ENCODE measurements at places on chromosomes 12 and 14.
A peak's percentile ranks its signal among the peaks of the same experiment; 100 is the strongest.

GRCh38 chr12:116931665-116932064, 20.9 kb downstream of the FBXW8 start:
- DNase-seq, result no peak

DNA sequence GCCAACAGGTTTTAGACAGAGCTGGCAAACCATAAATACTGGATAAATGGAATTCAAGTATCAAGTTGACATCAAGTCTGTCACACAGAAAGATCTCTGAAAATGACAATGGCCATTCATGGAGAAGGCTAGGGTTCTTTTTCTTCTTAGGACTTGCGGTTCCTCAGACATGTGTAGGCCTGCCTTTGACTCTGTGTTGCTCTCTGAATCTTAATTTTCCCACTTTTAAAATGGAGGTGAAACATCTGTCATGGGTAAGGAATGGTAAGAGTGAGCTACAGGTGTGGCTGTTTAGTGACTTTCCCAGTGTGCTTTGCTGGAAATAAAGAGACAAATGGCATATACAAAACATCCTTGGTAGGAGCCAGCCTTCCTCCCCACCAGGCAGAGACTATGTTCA, 79.2 kb downstream of the PTCSC3 start:
- no peak for DNase-seq

GRCh38 chr12:113422030-113422885, at the start of gene SDSL:
SDSL (plus strand) TSS chr12:113422380; CDS start chr12:113427983, 5,603 bp downstream.
- peak; percentile 75 for DNase-seq

GRCh38 chr12:131564845-131565244, 146.0 kb upstream of the SFSWAP start:
- no peak for DNase-seq

DNA sequence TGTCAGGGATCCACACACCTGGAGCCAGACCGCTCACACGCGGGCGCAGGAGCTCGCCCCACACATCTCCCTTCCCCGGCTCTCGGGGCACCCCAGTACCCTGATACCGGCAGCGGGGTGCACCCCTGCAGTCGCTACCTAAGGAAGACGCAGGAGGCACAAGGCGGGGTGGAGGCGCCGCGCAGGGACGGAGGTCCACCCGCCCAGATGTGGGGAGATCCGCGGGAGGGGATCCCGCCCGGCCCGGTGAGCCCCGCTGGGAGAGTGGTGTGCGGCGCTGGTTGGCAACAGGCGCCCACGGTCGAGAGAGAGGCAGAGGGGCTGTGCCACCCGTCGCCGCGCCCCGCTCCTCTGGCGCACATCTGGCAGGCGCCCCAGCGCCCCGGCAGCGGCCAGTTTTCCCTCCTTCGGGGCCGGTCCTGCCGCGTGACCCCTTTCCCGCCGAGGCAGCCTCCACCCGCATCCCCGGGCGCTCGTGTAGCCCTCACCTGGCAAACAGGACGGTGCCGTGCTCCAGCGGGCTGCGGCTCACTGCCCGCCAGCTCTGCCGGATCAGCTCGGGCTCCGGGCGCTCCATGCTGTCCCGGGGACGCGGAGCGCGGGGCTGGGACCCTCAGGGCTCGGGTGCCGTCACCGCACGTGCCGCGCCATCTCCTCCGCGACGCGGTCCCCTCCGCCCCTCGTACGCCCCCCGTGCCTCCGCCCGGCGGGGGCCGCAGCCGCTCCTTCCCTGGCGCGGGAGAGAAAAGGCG, 469 bp downstream of the NGB start:
- no peak for DNase-seq

All from heart left ventricle (tissue), 16 donors.